Dermis microvascular lymphatic vessel endothelial cell (primary cell): ENCODE measurements at places on chromosomes 4 and X. TPM values are rescaled to one million over a fixed set of nuclear protein-coding genes. Genes with fewer than 3 reads are reported as not detected.

ATP1B4 gene
- not detected in 2 replicates for total RNA-seq

HSD17B13 gene
- under 0.01 and 0.13 TPM in 2 replicates for total RNA-seq

DNA sequence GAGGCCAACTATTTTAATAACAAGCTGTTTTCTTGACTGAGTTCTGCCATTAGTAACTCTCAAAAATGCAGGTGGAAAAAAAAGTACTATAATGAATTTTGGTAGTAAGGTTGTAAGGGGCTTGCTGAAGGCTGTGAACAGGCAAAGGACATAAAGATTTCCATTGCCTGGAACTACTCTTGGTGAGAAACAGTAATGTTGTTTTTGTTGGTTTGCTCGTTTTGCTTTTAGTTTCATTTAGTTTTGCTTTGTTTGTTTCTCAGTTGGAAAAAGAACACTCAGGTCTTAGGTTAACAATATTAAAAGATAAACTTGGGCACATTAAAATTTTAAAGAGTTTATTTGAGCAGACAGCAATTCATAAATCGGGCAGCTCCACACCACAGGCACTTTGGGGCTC, 824.5 kb upstream of the HTR2C start:
- DNase-seq, result no peak

DNA sequence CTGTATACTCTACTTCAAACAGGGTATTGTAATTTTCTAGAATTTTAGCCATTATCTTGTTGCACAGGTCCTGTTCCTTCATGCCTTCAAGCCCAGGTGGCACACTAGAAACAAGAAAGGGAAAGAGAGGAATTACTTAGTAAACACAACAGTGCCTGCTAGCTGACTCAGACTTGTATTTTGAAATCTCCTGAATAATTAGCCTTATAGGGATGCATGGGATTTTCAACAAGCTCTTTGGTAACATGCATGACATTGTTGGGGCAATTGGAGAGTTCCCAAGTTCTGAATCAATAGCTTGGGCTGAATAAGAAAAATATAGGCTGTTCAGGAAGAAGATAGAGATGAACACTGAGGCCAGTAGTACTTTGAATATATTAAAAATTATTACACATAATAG, 118.8 kb downstream of the FAM13A start:
- no peak for DNase-seq

- DNase-seq, result no peak
Measured at GRCh38 chr4:37453999-37454800, 209.7 kb downstream of the NWD2 start.

DNA sequence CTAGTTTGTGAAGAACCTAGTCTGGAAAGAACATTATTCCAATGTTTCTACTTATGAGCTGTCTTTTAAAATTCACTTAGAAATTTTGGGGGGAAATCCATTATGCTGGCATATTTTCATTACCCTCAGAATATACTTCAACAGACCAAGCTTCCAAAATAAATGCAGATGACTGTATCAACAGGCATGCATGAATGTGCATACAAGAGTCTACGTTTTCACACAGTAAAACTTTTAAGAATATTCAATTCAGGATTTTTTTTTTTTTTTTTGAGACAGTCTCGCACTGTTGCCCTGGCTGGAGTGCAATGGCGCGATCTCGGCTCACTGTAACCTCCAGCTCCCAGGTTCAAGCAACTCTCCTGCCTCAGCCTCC, 49.7 kb downstream of the ABCG2 start:
- DNase-seq, result no peak

- DNase-seq, result no peak
Measured at GRCh38 chr4:183329954-183330742, 7.9 kb upstream of the CLDN24 start.

DNA sequence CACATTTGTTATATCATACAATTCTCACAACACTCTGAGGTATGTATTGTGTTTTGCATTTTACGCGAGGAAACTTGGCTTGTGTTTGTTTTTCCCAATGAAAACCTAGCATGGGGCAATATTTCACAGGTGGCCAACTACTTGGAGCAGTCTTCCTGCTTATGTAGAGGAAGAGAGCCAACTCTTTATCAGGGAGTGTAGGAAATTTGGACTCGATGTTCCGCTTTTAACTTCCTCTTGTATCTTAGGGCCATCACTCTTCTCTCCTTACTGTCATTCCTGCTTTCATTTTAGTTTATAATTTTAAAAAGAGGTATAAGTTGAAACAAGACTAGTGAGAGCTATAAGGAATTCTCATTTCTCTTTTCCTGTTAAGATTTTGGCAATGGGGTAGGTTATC, 107.7 kb upstream of the RPS6KA3 start:
- no peak for DNase-seq
